Ascending aorta (tissue), 2 donors: ENCODE measurements at places on chromosomes 4 and X.

GRCh38 chrX:74179499-74179898, 124.5 kb upstream of the ZCCHC13 start:
- no peaks in the 10 kb centered on the region for H3K36me3 ChIP-seq
- H3K27me3 ChIP-seq, result no peaks in the 10 kb centered on the region
- no peak overlapping the region for H3K27ac ChIP-seq
- no peak overlapping the region for H3K4me3 ChIP-seq

DNA sequence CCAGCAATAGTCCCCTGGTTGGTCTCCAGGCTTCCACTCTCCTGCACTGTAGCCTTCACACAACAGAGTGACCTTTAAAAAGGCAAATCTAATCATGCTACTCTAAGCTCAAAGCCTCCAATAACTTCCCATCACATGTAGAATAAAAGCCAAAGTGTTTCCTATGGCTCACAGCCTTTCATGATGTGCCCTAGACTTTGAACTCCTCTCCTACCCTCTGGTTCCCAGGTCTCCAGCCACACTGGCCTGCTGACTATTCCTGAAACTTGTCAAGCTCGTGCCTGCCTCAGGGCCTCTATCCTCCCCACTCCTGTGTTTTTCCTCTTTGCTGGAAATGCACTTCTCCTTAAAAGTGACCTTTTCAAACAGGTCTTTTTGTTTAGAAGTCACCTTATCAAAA, 3.1 kb downstream of the MANBA start:
- no peaks in the 10 kb centered on the region for H3K4me1 ChIP-seq
- no peak overlapping the region for H3K27ac ChIP-seq
- no peaks in the 10 kb centered on the region for H3K27me3 ChIP-seq
- DNase-seq, result no peak

GRCh38 chr4:6422105-6422504, 50.3 kb downstream of the PPP2R2C start:
- DNase-seq, result no peak
- H3K27me3 ChIP-seq, result no peaks in the 10 kb centered on the region
- no peak overlapping the region for H3K4me3 ChIP-seq
- H3K36me3 ChIP-seq, result no peaks in the 10 kb centered on the region

GRCh38 chr4:105569057-105569865, 16.8 kb downstream of the ARHGEF38 start:
- H3K27me3 ChIP-seq, result no peaks in the 10 kb centered on the region
- H3K4me3 ChIP-seq, result no peak overlapping the region
- no peaks in the 10 kb centered on the region for H3K4me1 ChIP-seq
- no peak overlapping the region for H3K27ac ChIP-seq
- no peaks in the 10 kb centered on the region for H3K36me3 ChIP-seq

GRCh38 chr4:125762537-125762936, 447.8 kb downstream of the FAT4 start:
- H3K4me3 ChIP-seq, result no peak overlapping the region
- no peak overlapping the region for H3K27ac ChIP-seq
- H3K4me1 ChIP-seq, result no peaks in the 10 kb centered on the region
- H3K36me3 ChIP-seq, result no peaks in the 10 kb centered on the region
- no peak for DNase-seq
- H3K27me3 ChIP-seq, result no peaks in the 10 kb centered on the region

- no peaks in the 10 kb centered on the region for H3K36me3 ChIP-seq
- DNase-seq, result no peak
- no peaks in the 10 kb centered on the region for H3K27me3 ChIP-seq
- no peak overlapping the region for H3K27ac ChIP-seq
- no peaks in the 10 kb centered on the region for H3K4me1 ChIP-seq
- no peak overlapping the region for H3K4me3 ChIP-seq
These were observed 51.3 kb upstream of the RELL1 start for GRCh38 chr4:37737466-37737865.

DNA sequence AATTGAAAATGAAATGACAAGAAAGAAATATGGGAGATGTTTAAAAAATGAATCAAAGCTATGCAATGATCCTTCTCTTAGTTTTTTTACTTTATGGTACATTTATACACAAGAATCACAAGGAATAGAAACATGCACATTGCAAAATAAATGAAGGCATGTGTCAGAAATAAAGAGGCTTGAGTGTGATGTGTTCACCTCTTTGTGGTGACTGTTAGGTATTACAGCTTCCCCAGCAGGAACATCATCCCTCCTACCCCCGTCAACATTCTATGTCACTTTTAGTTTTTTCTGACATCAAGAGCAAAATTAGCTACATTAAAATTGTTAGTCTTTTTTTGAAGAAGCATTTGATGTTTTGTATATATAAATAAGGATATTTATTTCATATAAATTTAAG, 214.8 kb downstream of the SLC4A4 start:
- no peaks in the 10 kb centered on the region for H3K4me1 ChIP-seq
- no peak overlapping the region for H3K4me3 ChIP-seq
- H3K27me3 ChIP-seq, result no peaks in the 10 kb centered on the region
- H3K36me3 ChIP-seq, result no peaks in the 10 kb centered on the region
- DNase-seq, result no peak

DNA sequence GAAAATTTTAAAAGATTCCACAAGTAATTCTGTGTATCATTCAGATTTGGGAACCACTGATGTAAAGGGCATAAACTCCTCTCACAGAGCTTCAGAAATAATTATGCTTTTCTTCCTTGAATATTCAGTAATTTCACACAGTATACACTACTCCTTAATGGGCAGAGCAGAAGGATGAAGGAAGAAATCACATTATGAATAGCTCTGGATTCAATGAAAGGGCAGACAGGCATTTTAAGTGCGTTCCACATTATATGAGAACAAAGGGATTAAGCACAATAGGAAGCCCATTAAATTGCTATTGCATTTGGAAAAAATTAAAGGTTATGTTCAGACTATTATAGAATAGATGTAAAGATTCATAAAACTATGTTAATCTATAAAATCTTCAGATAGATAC, 142.6 kb downstream of the PDHA2 start:
- no peaks in the 10 kb centered on the region for H3K27me3 ChIP-seq
- no peak overlapping the region for H3K4me3 ChIP-seq
- H3K4me1 ChIP-seq, result no peaks in the 10 kb centered on the region
- H3K27ac ChIP-seq, result no peak overlapping the region
- DNase-seq, result no peak

DNA sequence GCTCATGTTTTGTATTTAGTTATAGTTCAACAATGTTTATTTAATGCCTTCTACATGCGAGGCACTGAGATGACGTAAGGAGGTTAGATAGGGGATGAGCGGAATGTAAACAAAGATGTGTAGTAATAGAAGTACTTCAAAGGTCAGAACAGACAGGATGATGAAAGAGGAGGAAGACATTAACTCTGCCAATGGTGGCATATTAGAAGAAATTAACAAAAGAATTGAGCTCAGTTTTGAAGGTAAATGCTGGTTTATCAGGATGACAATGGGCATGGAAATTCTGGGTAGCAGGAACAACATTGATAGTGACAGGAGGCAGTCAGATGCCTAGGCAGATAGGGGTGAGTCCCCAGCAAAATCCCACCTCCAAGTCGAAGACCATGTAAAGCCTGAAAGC, 62.3 kb upstream of the PGRMC2 start:
- no peak for DNase-seq
- H3K4me1 ChIP-seq, result no peaks in the 10 kb centered on the region
- no peaks in the 10 kb centered on the region for H3K27me3 ChIP-seq
- no peak overlapping the region for H3K27ac ChIP-seq
- H3K4me3 ChIP-seq, result no peak overlapping the region

- no peak overlapping the region for H3K4me3 ChIP-seq
- no peak for DNase-seq
- H3K4me1 ChIP-seq, result no peaks in the 10 kb centered on the region
- no peaks in the 10 kb centered on the region for H3K27me3 ChIP-seq
These were observed 232.2 kb upstream of the FMR1 start for GRCh38 chrX:147679356-147680005.

DNA sequence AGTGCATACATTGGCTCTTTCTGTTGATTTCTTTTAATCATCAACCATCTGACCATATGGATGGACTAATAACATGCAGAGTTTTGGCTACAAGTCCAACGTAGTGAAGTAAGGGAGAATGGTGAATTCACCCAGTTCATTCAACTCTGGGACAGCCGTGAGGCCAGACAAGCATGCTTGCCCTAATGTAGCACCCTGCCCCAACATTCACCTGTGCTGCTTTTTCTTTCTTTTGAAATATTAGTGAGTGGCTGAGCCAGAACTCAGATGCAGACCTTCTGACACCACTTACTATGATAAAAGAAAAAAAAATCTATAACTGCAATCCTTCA, 17.5 kb downstream of the ARSJ start:
- no peaks in the 10 kb centered on the region for H3K27me3 ChIP-seq
- no peak for DNase-seq
- no peaks in the 10 kb centered on the region for H3K36me3 ChIP-seq
- no peak overlapping the region for H3K4me3 ChIP-seq
- H3K27ac ChIP-seq, result peak overlapping the region; percentile 61
- H3K4me1 ChIP-seq, result no peaks in the 10 kb centered on the region

DNA sequence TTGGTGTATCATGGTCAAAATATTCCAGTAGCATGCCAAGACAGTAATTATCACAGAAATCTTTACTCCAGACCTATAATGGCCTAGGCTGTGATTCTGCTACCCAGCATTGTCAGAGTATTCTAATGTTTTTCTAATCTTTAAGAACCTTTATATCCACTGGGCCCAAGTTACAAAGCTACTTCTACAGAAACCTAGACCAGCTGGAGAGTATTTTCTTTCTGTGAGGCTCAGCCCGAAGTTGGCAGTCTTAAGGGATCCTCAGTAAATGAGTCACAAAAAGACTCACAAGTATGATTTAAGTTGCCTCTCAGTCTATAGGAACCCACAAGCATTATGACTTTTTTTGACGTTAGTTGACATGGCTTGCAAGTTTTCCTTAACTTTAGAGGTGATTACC, 638.5 kb upstream of the FAM241A start:
- no peaks in the 10 kb centered on the region for H3K36me3 ChIP-seq
- H3K27ac ChIP-seq, result no peak overlapping the region
- H3K4me1 ChIP-seq, result no peaks in the 10 kb centered on the region
- H3K27me3 ChIP-seq, result no peaks in the 10 kb centered on the region
- no peak overlapping the region for H3K4me3 ChIP-seq

DNA sequence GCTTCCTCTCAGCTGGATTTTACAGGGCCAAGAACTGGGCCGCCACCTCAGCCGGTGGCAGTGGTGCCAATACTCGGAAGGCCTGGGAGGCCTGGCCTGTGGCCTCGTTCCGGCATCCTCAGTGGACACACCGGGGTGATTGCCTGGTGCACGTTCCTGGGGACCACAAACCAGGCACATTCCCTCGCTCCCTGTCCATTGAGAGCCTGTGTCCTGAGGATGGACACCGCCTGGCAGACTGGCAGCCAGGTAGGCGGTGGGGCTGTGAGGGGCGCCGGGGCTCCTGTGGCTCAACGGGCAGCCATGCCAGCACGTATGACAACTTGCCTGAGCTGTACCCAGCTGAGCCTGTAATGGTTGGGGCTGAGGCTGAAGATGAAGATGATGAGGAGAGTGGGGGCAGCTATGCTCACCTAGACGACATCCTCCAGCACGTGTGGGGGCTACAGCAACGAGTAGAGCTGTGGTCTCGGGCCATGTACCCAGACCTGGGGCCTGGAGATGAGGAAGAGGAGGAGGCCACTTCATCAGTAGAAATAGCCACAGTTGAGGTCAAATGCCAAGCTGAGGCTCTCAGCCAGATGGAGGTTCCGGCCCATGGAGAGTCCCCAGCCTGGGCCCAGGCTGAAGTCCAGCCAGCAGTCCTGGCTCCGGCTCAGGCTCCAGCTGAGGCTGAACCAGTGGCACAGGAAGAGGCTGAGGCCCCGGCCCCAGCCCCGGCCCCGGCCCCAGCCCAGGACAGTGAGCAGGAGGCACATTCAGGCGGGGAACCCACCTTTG, 70.4 kb downstream of the STARD8 start:
- H3K4me3 ChIP-seq, result no peak overlapping the region
- H3K27me3 ChIP-seq, result no peaks in the 10 kb centered on the region

GRCh38 chr4:76987153-76987591, 37.6 kb downstream of the SEPTIN11 start:
- H3K36me3 ChIP-seq, result no peaks in the 10 kb centered on the region
- H3K27me3 ChIP-seq, result no peaks in the 10 kb centered on the region
- peak overlapping the region; percentile 28 for H3K4me3 ChIP-seq
- no peak for DNase-seq

DNA sequence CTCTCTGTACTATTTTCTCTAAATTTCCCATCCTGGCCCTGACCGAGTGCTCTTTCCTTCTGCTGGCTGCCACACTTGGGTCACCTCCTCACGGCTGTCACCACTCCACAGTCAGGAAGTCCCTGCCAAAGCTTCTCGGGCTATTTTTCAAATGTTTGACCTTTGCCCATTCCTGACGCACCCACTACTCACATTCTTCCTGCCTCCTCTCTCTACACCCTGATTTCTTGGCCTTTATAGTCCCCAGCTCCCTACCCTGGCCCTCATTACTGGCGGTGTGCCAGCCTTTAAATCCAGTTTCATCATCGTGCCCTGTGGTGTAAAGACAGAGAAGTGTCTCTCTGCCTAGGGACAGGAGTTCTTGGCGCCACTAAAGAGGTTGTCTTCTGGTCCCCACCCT, 46.4 kb upstream of the GATB start:
- H3K27me3 ChIP-seq, result no peaks in the 10 kb centered on the region
- peak overlapping the region; percentile 13 for H3K27ac ChIP-seq
- no peaks in the 10 kb centered on the region for H3K4me1 ChIP-seq
- H3K4me3 ChIP-seq, result no peak overlapping the region
- H3K36me3 ChIP-seq, result no peaks in the 10 kb centered on the region

DNA sequence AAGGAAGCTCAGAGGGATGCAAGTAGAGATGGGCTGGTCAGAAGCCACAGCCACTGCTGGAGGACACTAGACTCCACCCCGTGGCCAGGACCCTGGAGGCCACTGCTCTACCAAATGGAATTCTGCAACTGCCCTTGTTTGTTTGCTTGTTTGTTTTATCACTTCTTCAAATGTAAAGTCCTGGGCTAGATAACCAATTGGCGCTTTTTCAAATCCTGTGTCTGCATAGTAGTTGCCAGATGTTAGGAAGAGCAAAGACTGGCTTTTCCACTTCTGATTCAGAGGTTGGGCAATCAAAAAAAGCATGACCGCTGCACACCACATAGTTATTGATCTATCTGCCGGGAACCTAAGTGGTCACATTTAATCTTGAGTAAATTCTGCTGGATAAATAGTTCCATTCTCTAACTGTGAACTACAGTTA, 255.2 kb upstream of the SFRP2 start:
- H3K27ac ChIP-seq, result no peak overlapping the region
- no peaks in the 10 kb centered on the region for H3K4me1 ChIP-seq
- H3K36me3 ChIP-seq, result no peaks in the 10 kb centered on the region

GRCh38 chr4:4311193-4311592, 21.1 kb downstream of the ZBTB49 start:
- peaks cover 56% of the 10 kb centered on the region for H3K36me3 ChIP-seq
- H3K4me1 ChIP-seq, result no peaks in the 10 kb centered on the region

- H3K4me1 ChIP-seq, result no peaks in the 10 kb centered on the region
- H3K27me3 ChIP-seq, result no peaks in the 10 kb centered on the region
- H3K36me3 ChIP-seq, result peaks cover 31% of the 10 kb centered on the region
- no peak overlapping the region for H3K4me3 ChIP-seq
These were observed 80.9 kb upstream of the MSANTD1 start for GRCh38 chr4:3168029-3168428.

GRCh38 chrX:78517124-78517523, 142.0 kb downstream of the RTL3 start:
- DNase-seq, result no peak
- no peaks in the 10 kb centered on the region for H3K27me3 ChIP-seq
- no peak overlapping the region for H3K27ac ChIP-seq
- no peaks in the 10 kb centered on the region for H3K36me3 ChIP-seq
